ENCODE measurements at places on chromosomes 11 and 22.

GRCh38 chr11:129768356-129768755, 47.3 kb upstream of the TMEM45B start:
- DNase-seq = no peak

- DNase-seq = peak; percentile 63
Observed at GRCh38 chr11:112316971-112317370, 56.3 kb upstream of the PLET1 start.

GRCh38 chr11:94169516-94169915, 40.9 kb downstream of the PANX1 start:
- no peak for DNase-seq

DNA sequence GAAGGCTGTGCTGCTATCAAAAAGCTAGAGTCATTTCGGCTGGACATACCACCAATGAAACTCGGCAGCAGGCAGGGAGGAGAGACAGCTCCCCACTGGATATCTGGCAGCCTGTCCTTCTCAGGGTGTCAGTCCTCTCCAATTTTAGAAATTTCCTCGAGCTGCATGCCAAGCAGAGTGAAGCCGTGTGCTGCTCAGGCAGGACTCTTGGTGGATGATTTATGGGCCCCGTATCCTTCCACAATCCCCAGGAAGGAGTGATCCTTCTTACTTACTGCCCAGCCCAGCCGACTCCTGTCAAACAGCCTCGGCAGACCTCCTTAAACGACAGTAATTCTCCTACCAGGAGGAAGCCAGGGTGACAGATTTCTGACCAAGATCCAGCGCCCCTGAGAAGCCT, 410.4 kb downstream of the TENM4 start:
- DNase-seq = no peak

- no peak for DNase-seq
Observed at GRCh38 chr22:46057246-46058090, 80.5 kb upstream of the WNT7B start.

GRCh38 chr22:43570531-43571165, 158.8 kb downstream of the MPPED1 start:
- no peak for DNase-seq

GRCh38 chr11:83319346-83319745, 33.2 kb upstream of the CCDC90B start:
- DNase-seq = no peak

GRCh38 chr11:111766834-111767142, 599 bp upstream of the PPP2R1B start:
- DNase-seq = no peak

- no peak for DNase-seq
Observed at GRCh38 chr11:47928426-47928825, 51.9 kb upstream of the PTPRJ start.

- DNase-seq = no peak
Observed at GRCh38 chr11:79078999-79079398, 361.8 kb downstream of the TENM4 start.

DNA sequence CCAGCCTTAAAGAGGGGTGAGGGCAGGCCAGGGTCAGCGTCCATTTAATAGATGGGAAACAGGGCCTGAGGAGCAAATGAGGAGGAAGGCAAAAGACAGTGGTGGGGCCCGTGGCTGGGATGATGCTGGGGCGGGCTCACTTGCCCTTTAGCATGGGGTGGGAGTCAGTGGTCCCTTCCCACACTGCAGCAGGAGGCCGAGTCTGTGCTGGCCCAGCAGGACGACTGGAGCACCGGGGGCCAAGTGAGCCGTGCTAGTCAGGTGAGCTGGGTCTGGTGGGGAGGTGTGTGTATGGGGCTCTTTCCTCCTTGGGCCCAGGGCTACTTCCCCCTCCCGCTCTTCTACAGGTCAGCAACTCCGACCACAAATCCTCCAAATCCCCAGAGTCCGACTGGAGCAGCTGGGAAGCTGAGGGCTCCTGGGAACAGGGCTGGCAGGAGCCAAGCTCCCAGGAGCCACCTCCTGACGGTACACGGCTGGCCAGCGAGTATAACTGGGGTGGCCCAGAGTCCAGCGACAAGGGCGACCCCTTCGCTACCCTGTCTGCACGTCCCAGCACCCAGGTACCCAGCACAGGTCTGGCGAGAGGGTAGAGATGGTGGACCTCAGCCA, 12.8 kb downstream of the SCYL1 start:
- no peak for DNase-seq

- no peak for DNase-seq
Observed at GRCh38 chr11:9254416-9254815, 10.7 kb downstream of the DENND5A start.

GRCh38 chr22:30425616-30426387, at the start of gene MTFP1:
Gene MTFP1 (plus strand): TSS chr22:30425768. CDS start chr22:30425880, 112 bp downstream.
- peak; percentile 79 for DNase-seq

DNA sequence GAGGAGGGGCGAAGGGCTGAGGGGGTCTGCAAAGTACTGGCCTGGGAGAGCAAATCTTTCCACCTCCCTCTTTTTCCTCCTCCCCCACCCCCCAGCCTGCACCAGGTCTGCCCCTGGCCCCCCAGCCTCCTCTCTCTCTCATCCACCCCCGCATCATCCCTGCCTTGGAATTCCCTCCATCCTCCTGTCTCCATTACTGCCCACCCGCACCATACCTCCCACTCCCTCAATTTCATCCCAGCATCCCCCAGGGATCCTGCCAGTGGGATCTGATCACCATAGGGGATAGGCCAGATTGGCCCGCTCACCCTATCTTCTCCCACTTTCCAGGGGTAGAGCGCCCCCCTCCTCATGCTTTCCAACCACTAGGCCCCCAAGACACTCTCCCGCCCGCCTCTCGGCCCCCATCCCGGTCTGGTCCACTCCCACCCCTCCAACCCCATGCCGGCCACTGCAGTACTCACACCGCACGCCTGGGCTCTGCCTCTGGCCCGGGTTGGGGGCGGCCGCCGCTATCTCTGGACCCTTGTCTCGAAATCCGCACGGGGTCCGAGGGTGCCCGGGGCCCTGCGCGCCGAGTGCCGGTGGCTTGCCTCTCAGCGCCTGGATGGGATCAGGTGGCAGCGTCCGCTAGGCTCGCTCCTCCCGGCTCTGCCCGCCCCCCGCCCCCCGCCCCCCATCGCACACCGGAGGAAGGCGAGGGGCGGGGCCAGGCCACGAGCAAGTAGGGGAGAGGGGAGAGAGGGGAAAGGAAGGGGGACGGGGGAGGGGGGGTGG, at the start of gene GAL3ST3:
Gene GAL3ST3 (minus strand): TSS at position 615 of the 777 bp plus-strand sequence. CDS start 3,746 bp downstream, outside the sequence.
- DNase-seq = no peak

GRCh38 chr11:134731213-134731961, 319.3 kb upstream of the B3GAT1 start:
- no peak for DNase-seq

GRCh38 chr11:64679846-64680245, 43.2 kb downstream of the NRXN2 start:
- DNase-seq = no peak

- DNase-seq = peak; percentile 79
Observed at GRCh38 chr11:99522467-99523173, 501.9 kb downstream of the CNTN5 start.

DNA sequence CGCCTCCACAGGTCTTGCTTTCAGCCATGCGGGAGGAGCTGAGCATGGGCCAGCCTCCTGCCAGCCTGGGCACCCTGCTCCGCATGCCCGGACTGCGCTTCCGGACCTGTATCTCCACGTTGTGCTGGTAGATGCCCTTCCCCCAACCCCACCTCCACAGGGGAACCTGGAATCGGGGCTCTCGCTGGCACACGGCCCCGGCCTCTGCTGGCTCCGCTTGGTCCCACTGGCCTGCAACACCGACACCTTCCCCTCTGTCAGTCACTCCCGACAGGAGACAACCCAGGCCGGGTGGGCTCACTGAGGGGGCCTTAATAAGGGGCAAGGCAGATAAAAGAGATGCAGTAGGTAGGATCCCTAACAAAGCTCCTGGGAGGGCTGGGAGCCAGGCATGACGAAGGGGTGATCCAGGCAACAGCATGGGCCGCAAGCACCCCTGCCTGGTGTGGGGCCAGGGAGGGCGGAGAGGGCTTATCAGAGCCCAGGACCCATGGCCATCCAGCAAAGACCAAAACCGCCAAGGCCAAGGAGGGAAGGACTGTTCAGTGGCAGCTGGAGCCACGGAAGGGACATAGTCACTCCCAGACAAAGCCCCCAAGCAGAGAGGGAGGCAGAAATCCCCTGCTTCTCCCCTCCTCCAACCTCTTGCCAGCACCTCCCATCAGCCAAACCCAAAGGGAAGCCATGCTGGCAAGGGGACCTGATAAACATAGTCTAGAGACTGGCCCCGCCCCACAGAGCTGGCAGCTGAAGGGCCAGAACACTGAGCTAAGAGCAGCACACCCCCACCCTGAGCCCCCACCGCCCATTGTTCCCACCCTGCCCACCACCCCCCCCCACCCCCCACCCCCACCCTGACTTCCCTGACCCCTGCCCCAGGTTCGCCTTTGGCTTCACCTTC, 8.0 kb downstream of the SLC22A12 start:
- DNase-seq = no peak

- no peak for DNase-seq
Observed at GRCh38 chr22:39970742-39971141, 10.5 kb downstream of the TMA7B start.

DNA sequence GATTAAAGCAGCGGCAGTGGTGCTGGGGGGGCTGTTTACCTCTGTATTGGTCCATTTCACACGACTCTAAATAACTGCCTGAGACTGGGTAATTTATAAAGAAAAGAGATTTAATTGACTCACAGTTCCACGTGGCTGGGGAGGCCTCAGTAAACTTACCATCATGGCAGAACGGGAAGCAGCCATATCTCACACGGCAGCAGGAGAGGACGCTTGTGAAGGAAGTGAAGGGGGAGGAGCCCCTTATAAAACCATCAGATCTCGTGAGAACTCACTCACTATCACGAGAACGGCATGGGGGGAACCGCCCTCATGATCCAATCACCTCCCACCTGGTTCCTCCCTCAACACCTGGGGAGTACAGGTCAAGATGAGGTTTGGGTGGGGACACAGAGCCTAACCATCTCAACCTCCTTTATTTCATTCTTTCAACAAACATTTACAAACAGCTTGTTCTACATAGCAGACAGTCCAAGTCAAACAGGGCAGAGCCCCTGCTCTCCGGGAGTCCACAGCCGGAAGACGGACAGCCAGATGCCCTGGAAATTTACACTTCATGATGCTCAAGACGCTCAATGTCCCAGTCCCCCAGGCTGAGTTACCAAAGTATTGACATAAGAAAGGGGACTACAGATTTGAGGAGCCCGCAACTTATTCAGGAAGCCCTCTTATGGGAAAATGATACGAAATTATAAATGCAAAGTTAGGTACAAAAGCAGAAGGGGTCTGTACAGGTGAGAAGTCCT, 26.3 kb upstream of the HMGXB4 start:
- no peak for DNase-seq

- DNase-seq = no peak
Observed at GRCh38 chr11:65650547-65651338, 12.0 kb downstream of the RELA start.

- no peak for DNase-seq
Observed at GRCh38 chr11:8061555-8062428, 19.2 kb upstream of the TUB start.

DNA sequence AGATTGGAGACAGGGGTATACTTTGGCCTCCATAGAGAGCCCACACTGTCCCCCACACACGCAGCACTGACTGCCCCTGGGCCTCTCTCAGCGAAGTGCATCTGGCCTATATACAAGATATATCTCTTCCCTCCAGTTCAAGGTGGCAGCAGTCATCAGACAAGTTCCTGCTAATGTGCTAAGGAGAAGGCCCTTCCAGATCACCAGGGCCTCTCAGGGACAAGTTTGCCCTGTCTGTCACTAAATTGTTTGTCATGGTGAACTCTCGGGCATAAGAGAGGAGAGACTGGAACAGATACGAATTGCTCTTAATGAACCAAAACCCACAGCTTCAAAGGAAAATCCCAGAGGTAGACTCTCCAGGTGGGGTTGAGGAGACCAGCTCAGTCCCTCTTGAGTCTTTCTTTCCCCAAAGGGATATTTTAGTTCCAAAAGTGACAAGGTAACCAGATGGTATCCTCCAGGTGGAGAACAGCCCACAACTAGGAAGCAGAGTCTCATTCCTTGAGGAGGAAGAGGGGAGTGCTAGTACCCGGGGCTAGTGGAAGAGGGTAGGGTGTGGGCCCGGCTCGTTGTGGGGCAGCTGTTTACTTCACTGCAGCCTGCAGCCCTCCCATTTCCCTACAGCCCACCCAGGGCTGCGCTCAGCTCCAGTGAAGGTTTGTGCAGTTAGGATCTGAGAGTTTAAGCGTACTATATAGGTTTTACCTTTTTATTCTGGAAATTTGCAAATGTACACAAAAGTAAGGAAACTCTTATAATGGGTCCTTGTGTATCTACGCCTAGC, 2.2 kb upstream of the SLC35C1 start:
- no peak for DNase-seq

DNA sequence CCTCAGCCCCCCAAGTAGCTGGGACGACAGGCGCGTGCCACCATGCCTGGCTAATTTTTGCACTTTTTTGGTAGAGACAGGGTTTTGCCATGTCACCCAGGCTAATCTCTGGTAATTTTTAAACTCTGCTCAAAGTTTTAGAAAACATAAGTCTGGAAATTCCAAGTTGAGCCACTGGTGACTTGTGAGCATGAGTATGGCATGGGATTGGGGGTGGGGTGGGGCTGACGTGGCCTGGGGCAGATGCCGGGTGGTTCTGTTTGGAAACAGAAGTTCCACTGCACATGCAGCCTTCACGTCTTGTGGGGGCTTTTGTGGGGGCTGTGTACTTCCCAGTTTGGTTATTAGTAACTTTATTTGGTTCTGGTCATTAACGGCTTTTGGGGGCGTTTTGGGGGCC, 67.3 kb downstream of the PTPRJ start:
- DNase-seq = peak; percentile 65

- DNase-seq = no peak
Observed at GRCh38 chr11:129230006-129230405, 37.9 kb upstream of the ARHGAP32 start.

DNA sequence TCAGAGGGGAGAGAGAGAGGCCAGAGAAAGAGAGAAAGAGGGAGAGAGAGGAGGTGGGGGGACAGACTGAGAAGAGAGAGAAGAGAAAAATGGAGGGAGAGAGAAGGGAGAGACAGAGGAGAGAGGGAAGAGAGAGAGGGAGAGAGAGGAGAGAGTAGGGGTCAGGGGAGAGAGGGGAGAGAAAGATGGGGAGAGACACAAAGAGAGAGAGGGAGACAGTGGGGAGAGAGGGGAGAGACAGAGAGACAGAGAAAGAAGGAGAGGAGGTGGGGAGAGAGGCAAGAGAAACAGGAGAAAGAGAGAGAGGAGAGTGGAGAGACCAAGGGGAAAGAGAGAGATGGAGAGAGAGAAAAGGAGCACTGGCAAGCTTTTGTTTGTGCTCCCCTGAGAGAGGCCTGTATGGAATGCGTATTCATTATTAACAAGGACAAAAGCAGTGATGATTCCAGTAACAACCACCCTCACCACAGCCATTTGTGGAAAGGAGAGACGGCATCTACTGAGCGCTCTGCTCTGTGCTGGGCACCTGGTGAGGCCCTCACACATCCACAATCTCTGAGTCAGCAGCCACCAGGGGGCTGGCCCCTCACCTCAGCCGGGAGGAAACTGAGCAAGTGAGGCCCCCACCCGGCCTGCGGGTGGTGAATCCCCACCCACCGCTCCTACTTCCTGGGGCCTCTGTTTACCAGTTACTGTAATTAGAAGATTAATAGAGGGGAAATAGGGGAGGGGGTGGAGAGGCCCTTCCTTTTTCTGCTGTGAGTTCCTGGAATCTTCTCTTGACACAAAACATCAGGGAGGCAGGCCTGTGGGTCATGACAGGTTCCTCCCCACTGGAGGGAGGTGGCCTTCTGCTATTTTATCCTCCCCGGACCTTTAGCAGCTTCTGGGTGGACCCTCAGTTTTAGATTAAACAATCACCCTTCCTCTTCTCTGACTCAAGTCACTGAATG, 14.6 kb upstream of the MIAT start:
- DNase-seq = no peak

Measured in fibroblast of skin of back (primary cell).